Stimulated activated CD8-positive, alpha-beta memory T cell treated with anti-CD3 and anti-CD28 coated beads, Interleukin-4, amount 100 ng/mL, for 1 hour (primary cell): ENCODE measurements at places on chromosomes 16 and 17.

GRCh38 chr17:76889323-76889722, 21.1 kb downstream of the MGAT5B start:
- no peak for DNase-seq

DNA sequence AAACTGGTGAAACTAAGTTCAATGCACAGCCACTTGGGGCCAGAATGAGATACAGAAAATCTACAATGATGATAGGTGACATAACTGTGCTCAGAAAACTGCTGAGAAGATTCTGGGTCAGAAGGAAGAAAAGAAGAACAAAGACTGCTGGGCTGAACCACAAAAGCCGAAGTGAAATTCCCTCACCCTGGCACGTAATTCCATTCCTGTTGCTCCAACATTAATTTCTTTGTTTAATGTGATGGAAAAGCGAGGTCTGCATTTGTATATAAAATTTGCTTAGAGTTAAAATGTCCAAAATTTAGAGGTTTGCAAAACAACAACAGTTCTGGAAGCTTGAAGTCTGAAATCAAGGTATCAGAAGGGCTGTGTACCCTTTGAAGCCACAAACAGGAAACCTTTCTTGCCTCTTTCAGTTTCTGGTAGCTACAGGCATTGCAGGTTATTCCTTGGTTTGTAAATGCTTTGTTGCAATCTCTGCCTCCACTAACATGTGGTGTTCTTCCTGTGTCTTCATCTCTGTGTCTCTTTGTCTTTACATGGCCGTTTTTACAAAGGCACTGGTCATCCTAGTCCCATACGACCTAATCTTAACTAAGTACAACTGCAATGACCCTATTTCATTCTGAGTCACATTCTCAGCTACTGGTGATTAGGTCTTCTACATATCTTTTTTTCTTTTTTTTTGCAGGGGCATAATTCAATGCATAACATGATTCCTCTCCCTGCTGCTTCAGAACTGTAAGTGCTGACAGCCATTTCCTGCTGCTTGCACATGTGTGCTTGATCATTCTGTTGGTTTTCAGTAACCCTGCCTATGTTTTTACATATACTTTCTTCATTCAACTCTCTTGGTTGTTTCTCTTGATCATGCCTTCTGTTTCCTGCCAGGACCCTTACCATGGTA, 603.0 kb upstream of the CDH8 start:
- no peak for DNase-seq

DNA sequence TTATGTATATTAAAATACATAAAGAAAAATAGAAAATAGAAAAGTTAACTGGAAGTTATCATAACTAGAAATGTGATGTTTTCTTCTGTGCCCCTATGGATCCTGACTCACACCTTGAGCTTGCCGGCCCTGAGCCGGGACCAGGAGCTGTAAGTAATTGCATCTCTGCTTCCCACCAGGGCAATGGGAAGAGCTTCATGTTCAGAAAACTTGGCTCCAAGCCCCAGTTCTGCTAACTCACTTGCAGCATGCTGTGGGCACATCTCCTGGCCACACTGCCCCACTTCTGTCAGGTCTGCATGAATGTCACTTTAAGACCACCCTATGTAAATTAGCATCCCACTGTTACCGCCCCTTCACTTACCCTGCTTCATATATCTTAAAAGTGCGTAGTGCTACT, 37.2 kb downstream of the GNAO1 start:
- DNase-seq, result no peak

- no peak for DNase-seq
These were observed 2.5 kb downstream of the RSL1D1 start for GRCh38 chr16:11848842-11849241.

GRCh38 chr16:78446486-78446885, 347.0 kb downstream of the WWOX start:
- DNase-seq, result no peak

- DNase-seq, result no peak
These were observed 182.0 kb downstream of the SEC14L1 start for GRCh38 chr17:77322514-77323412.
